NCI-H774 (cell line): ENCODE measurements at places on chromosomes 16 and 17.

DNA sequence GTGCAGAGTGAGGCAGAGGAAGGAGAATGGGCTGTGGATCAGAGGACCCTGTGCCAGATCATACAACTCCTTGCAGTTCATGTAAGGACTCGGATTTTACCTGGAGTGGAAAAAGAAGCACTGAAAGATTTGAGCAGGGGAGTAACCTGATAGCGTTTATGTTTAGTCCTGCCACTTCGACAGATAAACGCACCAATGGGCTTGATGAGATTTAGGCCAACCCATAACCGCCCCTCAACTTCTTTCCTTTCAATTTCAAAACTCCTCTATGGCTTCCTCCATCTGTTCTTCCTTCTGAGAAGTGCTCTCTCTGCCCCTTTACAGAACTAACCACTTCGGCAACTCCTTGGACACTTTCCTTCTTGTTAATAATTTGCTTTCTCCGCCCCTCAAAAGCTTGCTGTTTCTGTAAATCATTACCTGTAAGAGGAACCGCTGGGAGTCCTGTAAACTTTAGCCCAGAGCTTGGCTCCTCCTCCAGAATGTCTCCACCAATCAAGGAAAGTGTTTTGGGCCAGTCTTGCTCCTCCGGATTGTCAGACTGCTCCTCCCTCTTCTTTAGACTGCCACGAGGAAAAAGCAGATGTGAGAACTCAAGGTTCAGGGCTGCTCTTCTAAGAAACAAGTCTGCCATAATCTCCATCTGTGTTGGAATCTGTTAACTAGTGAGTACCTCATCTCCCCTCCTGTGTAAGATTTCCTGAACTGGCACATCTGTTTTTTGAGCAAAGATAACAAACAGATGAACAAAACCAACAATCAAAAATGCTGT is at the start of gene ACSM3:
Gene ACSM3, plus strand, starts transcription at position 554 of the 772 bp plus-strand sequence. CDS start 6,021 bp downstream, outside the sequence.
- DNase-seq, result no peak

DNA sequence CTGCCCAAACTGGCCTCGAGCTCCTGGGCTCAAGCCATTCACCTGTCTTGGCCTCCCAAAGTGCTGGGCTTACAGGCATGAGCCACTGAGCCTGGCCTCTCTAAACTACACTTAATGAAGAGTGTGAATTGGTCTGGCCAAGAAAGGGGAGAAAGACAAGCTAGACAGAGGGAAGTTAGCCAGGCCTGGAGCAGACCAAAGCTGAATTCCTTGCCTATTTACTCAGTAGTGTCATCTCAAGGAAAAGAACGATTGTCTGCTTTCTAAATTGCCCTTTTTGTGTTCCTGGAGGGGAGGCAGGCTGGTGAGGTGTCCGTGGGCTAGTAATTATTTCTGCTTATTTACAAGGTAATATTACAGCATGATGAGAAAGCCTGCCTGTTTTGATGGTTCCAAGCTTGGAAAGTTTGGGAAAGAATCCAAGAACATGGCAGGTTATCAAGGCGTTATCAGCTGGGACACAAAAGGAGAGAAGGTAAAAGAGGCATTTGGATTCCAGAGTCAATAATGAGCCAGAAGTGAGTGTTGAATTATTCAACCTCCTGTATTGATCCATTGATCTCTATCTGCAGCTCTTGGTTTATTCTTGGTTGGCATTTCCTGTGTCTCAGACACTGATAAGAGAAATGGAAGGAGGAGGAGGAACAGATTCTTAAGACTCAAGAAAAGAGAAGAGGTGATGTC is 6.3 kb upstream of the CBFB start:
- DNase-seq, result no peak

- DNase-seq, result no peak
Observed at GRCh38 chr17:40290629-40291280, 3.1 kb downstream of the CDC6 start.

DNA sequence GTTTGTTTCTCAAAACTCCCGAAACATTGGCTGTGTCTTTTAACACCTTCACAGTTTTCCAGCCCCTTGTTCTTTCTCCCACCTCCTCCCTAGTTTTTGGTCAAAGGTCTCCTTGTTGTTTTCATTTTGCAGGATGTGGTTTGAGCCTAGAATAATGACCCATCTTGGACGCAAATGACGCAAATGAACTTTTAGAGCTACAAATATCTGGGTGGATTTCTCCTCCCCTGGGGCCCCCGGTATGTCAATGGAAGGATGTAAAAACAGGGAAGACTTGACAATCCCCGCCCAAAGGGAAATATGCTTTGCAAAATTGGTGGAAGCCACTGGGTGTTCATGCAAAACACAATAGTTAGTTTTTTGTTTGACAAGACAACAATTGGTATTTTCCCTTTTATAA is 236.0 kb upstream of the IRX3 start:
- no peak for DNase-seq

DNA sequence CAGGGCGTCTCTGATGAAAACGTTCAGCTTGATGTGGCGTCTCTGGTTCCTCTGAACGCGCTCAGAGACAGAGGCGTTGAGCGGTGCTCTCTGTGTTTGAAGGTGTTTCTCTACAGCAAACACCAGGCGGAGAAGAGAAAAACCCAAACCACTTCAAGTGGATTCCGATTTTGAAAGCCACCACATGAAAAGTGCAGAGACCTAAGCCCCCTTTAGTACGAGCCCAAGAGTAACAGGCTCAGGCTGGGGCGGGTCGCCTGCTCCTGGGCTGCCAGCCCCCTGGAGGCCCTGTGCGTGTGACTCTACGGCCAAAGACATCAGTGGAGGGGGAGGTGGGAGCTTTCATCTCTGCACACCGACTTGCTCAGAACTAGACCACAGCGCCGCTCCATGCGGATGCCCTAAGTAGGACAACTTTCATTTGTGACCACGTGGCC is 328.4 kb downstream of the MAF start:
- DNase-seq, result no peak

- DNase-seq, result no peak
Observed at GRCh38 chr17:9974448-9975381, 69.6 kb upstream of the RCVRN start.

GRCh38 chr17:82689077-82689476 is 9.4 kb downstream of the RAB40B start:
- DNase-seq, result no peak

DNA sequence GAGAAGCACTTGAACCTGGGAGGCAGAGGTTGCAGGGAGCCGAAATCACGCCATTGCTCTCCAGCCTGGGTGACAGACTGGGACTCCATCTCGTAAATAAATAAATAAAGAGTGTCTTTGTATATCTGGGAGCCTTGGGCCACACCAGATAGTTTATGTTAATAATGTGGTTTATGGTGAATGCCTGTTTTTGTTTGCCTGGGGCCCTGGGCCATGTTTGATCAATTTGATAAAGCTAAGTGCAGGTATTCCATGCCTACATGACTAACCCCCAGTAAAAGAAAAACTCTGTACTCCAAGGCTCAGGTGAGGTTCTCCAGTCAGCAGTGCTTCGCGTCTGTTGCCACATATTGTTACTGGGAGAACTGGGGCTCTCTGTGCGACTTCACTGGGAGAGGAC is 15.1 kb downstream of the SCIMP start:
- DNase-seq, result no peak

GRCh38 chr17:14361945-14362508 is 61.1 kb downstream of the HS3ST3B1 start:
- no peak for DNase-seq

GRCh38 chr17:43713494-43714162 is 45.0 kb downstream of the SOST start:
- no peak for DNase-seq

GRCh38 chr16:50441486-50442157 is 72.8 kb upstream of the BRD7 start:
- DNase-seq, result no peak

- DNase-seq, result no peak
Observed at GRCh38 chr16:30888856-30889499, 4.9 kb downstream of the BCL7C start.

DNA sequence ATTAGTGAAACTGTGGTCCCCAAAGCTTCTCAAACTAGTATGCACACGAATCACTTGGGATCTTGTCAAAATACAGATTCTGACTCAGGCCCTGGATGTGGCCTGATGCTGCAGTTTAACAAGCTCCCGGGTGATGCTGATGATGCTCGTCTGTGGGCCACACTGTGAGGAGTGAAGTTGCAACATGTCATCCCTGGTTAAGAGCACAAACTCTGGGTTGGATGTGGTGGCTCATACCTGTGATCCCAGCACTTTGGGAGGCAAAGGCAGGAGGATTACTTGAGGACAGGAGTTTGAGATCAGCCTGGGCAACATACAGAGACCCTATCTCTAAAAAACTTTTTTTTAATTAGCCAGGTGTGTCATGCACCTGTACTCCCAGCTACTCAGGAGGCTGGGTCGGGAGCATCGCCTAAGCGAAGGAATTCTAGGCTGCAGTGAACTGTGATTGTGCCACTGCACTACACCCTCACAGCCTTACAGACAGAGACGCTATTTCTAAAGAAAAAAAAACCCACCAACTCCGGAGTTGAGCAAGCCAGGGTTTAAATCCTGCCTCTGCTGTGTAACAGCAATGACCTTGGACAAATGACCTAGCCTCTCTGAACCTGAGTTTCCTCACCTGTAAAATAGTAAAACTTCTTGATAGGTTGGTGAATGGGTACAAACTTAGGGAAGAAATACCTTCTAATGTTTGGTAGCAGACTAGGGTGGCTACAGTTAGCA is 24.4 kb upstream of the ABAT start:
- DNase-seq, result no peak

DNA sequence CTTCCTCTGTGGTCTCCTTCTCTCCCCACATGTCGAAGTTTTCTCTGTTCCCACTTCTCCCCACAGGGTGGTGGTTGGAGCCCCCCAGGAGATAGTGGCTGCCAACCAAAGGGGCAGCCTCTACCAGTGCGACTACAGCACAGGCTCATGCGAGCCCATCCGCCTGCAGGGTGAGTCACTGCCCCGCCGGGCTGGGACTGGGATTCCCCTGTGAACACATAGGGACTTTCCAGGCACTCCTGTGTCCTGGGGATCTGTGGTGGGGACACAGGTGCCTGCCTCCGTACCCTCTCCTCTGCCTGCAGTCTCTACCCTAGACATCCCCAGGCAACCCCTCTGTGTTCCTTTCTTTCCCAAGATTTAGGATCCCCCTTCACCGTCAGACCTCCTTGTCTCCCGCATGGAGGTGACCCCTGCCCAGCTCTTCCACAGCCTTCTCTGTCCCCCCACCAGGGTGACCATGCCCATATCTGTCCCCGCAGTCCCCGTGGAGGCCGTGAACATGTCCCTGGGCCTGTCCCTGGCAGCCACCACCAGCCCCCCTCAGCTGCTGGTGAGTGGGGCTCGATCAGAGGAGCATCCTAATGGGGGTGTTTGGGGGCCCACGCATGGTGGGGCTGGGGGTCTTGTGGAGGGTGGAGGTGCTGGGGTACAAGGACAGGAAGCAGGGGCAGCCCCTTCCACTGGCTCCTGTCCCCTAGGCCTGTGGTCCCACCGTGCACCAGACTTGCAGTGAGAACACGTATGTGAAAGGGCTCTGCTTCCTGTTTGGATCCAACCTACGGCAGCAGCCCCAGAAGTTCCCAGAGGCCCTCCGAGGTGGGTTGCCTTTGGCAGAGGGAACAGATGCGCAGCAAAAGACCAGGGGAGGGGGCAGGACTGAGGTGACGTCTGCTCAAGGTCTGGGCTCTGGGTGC is 5.8 kb downstream of the ITGAM start:
- DNase-seq, result no peak
